CD4-positive, alpha-beta T cell treated with Interleukin-2 at 100 ng/mL for 4 hours (primary cell): ENCODE measurements at places on chromosomes 2 and 18.

DNA sequence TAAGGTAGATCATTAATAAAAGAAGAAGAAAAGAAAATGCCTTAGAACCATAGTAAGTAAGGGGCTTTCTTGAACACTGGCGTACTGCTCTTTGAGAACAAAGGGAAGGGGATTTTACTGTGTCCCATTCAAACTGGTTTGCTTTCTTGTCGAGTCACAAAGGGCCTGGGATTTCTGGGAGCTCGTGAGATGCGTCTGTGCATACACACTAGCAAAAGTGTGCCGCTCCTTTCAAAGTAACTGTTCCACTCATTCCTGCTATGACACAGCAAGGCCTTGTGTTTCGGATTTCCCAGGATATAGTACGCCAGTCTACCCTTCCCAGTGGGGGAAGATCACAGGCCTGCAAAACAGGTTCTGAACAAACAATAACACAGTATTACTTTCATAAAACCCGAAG is 93.0 kb downstream of the KCTD18 start:
- DNase-seq: no peak

DNA sequence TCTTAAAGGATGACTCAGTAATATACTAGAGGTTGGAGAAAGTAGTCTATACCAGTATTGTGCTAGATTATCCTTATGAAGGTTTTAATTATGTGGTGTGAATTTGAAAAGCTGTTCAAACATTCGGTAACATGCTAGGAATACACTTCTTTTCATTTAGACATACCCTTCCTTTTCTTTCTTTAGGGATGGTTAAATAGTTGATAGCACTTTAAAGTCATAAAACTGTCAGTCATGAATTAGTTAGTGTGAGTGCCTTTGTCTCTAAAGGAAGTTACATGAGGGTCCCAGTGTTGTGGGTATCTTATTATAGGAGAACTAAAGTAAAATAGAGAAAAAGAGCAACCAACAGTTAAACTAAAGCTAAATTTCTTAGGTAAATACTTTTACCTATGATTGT is 149.3 kb downstream of the CSRNP3 start:
- DNase-seq: no peak

- DNase-seq: no peak
Observed at GRCh38 chr2:39080152-39080551, 40.7 kb downstream of the SOS1 start.

DNA sequence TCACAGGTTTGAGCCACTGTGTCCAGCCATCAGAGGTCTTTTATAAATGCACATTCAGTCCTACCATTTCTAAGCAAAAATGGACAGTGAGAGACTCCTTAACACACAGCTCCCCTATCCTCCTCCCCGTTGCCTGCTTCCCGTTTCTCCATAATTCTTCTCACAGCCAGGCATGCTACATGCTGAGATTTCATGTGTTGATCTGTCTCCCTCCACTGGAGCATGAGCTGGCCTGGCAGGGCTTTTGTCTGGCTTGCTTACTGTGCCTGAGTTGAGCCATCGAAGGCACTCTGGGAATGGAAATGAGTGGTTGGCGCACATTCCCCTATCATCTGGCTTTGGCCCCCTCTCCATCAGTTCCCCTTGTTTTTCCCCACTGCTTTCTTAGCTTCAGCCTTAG is 413.5 kb downstream of the PTPRM start:
- DNase-seq: no peak

DNA sequence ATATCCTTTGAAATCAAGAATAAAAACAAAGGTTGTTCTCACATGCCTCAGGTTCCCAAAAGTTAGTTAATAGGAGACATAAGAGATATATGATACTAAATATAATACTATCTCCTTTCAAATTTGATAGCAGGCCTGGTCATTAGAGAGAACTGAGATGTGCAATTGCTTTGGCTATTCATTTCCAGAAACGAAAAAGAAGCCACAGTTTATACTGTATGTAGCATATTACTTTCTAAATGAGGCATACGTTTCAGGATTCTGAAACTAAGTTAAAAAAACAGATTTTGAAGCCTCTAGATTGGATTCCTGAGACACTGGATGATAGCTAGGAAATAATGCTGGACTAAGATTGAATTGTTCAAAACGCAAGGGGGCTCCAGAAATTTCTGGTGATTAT is 7.1 kb downstream of the PPP1R1C start:
- no peak for DNase-seq

GRCh38 chr2:217513258-217513657 is 489.5 kb downstream of the TNS1 start:
- no peak for DNase-seq

GRCh38 chr2:129801575-129801974 is 177.9 kb upstream of the RAB6C start:
- no peak for DNase-seq

DNA sequence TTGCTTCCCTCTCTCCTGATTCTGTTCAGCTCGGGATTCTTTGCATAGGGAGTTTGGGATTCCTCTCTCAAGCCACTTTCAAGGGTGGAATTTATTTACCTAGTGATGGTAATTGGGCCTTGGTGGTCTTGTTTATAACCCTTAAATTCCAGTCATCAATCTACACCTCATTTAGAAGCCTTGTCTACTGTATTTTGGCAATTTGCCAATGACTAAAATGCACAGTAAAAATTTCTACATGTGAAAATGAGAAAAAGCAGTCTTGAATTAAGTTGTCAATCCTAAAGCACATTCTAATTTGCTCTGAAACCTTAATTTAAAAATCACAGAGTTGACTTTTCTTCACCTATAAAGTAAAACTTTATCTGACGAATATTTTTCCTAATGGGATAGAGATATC is 749.2 kb upstream of the CRIM1 start:
- DNase-seq: no peak
